Activated CD4-positive, CD25-positive, alpha-beta regulatory T cell (primary cell): ENCODE measurements at places on chromosomes 3 and 15.

DNA sequence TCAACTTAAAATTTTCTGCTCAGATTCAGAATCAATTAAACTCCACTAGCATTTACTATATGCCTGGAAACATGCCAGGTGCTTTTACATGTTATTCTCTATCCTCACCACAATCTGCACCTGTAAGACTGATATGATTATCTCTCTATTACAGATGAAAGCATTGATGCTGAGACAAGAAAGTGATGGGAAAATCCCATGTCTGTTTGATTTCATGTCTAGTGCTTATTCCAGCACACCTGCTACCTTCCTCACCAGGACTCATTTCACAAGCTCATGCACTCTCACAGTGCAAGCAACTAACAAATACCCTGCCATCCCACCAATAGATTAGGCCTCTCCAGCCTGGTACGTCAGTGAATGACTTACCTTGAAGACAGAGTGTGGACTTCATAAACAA, 25.0 kb upstream of the BCL6 start:
- no peak for DNase-seq

DNA sequence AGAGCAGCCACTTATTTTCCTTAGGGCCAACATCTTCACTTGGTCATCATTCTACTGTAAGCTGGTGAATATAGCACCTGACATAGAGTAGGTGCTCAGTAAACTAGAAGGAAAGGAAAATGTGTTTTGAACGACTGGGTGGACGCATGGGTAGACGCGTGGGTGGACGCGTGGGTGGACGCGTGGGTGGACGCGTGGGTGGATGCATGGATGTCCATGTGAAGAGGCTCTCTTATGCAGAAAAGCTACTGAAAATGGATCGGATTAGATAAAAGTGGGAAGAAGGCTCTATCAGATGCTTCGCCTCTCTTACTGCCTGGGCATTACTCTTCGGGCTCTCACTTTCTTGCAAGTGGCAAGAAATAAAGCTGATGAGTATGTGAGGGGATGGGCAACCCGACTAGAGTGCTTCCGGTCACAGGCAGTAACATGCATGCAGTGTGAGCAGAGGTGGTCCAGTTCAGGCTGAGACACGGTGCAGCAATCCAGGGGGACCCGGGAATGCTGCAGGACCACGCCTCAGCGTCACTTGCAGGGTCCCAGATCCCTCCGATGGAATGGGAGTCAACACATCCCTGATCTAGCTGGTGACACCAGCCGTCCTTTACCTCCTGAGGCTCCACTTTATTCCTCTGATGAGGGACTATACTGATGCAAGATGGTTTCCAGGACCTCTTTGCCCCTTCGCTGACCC, 138.0 kb upstream of the MEF2A start:
- no peak for DNase-seq

DNA sequence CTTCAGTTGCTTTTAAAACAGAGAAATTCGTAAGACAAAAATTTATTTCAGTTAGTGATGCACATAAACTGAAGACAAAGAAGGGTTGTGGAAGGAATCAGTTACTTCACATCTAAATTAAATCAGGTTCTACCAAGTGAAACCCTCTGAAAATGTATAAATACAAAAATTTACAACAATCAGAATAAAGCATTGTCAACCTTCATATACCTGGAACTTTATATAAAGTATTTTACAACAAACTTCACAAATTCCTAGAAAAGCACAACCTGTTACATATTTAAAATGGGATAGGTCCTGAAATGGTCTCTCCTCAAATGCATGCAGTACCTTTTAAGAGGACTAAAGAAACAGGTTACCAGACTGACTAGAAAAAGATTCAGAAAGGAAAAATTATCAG, 26.9 kb downstream of the ATOSA start:
- no peak for DNase-seq

DNA sequence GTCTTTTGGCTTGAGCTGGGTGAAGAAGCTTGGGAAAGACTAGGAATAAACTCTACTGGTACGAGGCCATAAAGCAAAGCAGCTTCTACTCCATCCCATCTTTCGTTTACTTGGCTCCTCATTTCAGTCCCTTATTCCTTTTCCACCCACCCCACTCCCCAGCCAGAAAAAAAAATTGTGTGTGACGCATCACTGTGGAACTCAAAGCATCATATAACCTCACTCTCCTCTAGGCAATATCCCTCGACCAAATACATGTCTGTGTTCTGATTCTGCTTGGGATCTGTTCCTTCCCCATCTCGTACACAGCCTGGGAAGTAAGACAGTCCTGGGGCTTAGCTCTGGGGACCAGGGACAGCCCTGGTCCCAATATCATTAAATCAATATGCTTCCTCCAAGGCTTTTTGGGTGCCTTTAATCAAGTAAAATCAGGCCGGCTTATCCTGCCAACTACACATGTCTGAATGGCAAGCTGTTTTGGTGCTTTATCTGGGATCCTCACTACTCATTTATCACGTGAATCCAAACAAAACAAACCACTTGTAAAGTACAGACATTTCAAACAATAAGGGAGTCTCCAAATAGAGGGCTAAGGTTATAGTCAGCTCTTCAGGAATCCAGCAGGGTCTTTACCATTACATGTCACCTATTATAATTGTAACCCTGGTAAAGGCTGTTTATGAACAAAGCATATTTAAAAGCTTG, 74.9 kb upstream of the ZBED2 start:
- DNase-seq, result no peak

- no peak for DNase-seq
These were observed 44.0 kb downstream of the NR2F2 start for GRCh38 chr15:96374499-96374898.

GRCh38 chr3:159875116-159875515, 113.5 kb upstream of the IL12A start:
- DNase-seq, result no peak
